ENCODE measurements at places on chromosomes 7 and 10.
A peak's percentile ranks its signal among the peaks of the same experiment; 100 is the strongest.

GRCh38 chr7:43648473-43649406 lies 65.8 kb downstream of the STK17A start:
- peak; percentile 95 for DNase-seq

GRCh38 chr7:5310822-5311405 lies 28.2 kb downstream of the SLC29A4 start:
- no peak for DNase-seq

DNA sequence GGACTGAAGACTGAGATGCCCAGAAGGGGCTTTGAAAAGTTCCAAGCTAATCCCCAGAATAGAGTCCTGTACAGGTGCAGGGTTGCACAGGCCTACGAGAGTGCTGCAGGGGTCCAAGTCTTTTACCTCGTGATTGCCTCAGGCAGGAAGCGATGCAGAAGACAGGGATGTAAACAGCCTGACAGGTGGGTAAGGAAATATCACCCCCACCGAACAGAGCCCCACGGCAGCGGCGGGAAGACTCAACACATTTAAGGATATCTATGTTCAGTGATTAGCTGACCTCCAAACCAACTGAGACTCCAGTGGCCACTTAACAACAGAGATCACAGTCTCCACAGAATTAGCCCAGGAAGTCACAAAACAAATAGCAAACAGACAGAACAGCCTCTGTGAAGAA lies 73.9 kb upstream of the VIPR2 start:
- no peak for DNase-seq

DNA sequence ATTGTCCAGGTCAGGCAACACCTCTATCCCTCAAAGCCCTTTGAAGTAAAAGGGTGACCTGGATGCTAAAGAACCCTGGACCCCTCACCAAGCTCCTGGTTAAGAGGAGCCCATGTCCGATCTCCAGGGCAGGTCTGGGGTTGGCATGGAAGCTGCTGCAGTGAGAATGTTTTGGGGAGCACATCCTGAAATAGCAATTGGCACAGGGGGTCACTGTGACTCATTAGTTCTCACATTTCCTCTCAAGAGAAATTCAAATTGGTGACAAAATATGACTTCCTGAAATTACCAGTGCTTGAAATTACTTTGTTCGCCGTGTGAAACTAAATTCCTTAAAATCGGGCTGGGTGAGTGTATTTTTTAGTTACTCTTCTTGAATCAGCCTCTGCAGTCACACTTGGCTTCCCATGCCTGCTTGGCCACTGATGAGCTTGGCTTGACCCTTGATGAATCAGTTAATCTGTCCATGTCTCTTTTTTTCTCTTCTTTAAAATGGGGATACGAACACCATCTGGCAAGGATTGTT lies 18.8 kb upstream of the ARHGAP22 start:
- DNase-seq, result no peak

All from activated CD4-positive, alpha-beta T cell treated with anti-CD3 and anti-CD28 coated beads, Interleukin-10, Interleukin-2, amounts not matched to agents 100 ng/mL and 50 ng/mL, durations not matched to agents 16 hours and 8 hours (primary cell).